ENCODE measurements at places on chromosomes 7 and 10.
A peak's percentile ranks its signal among the peaks of the same experiment; 100 is the strongest.

DNA sequence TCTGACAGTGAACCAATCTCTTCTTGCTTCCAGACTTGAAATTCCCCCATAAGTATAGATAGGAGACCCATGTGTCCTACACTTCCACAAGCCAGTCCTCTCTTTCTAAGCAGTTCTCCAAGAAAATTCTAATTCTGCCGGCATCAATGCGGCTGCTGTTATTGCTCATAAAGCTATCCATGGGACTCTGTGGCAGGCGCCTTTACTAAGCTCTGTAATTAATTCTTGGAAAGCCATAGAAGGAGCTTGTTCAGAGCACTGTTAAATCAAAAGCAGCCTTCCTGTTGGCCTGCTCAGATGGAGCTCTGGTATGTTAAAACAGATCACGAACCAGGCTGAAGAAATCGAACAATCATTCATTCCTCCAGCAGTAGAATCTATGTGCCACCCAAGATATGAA is 244.3 kb upstream of the NFE2L3 start:
- DNase-seq: no peak

GRCh38 chr7:99644431-99644830 is 27.7 kb downstream of the ZSCAN25 start:
- DNase-seq: no peak

DNA sequence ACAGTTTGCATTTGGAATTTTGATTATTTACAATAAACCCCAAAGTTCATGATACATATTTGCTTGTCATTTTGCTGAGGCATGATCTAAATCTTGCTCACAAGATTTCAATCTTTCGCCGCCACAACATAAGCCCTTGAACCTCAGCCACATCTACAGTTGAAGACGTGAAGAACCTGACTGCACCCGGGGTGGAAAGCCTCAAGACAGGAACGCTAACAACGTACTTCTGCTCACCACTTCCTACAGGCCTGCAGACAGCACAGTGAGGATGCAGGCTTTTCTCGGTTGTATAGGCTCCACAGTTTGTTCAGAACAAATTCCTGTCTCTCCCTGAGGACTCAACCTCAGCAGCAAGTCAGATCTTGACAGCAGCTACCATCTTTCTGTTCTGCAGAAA is 393.8 kb upstream of the PRKCQ start:
- DNase-seq: no peak

DNA sequence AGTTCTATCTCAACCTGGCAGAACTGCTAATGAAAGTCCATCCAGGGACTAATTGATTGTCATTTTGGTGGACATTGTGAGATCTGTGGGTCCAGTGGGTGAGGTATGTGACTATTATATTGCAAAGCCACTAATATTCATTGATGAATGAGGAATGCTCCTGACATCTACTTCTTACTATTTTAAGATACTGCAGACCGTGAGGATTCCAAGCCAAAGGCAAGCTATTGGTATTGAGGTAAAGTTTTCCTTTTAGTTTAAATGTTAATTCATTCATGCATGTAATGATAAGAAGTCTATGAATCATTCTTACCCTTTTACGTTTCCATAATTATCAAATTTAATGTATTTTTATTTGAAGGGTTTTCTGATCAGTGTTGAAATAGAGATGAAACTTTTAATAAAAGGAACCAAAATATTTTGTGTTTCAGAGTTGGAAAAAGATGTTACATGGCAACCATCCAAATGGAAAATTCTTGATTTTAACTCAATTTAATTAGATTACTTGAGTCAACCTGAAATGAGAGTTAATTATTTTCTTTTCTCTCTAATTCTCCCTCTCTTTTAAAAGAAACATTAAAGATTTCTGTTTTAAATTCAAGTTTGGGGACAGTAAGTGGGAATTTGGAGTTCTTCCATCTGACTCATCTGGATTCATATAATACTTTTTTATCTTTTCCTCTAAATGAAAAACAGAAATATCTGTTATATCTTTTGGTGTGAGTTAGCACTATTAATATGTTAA is 39.6 kb downstream of the NUP205 start:
- DNase-seq: no peak

GRCh38 chr7:144941127-144941526 is 105.3 kb upstream of the TPK1 start:
- no peak for DNase-seq

DNA sequence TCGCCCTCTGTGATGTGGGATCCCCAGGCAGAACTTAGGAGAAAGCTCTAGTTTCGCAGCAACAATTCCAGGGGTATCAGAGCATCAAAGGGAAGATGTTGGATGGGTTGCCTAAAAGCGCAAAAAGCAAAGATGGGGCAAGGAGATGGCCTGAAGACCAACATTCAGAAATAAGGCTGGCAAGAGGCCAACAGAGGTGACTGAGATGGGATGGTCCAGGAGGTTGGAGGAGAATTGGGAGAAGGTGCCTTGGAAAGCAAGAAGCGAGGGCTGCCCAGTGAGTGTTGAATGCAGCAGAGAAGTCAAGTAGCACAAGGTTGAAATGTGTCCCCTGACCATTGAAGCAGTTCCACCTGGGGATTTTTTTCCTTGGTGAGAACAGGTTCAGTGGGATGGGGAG is 38.4 kb upstream of the TMEM273 start:
- DNase-seq: no peak

DNA sequence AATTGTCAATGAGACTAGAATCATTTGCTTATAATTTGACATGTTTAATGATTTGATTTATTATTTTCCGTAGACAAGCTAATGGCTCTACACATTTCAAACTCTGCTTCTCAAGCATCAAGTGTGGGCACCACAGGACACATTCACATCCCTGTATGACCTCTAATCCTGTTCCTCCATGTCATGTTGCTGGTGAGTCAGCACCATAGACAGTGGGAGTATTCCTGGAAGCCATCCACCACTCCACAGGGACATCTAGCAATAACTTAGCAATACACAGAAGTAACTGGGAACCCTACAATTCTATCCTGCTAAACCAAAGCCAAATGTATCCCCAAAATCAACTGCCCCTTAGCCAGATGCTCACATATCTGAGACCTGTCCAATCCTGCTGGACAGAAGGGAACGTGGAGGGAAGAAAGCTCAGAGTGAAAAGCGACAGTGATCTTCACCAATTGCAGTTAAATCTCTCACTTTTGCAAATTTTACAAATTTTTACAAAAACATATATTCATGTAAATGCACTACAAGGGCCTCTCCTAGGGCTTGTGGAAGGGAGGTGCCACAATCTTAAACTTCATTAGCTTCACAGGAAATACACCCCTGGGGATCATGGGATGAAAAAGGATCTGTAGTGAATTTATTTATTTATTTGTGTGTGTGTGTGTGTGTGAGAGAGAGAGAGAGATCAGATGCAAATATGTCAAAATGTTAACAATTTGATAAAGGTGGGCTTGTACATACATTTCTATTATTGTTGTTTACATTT is 126.5 kb downstream of the GFRA1 start:
- no peak for DNase-seq

GRCh38 chr10:97203220-97203619 is 17.5 kb upstream of the SLIT1 start:
- DNase-seq: no peak

GRCh38 chr10:74061104-74061503 is 63.2 kb downstream of the VCL start:
- DNase-seq: no peak

- no peak for DNase-seq
These were observed 28.3 kb downstream of the PPP1R3A start for GRCh38 chr7:113890331-113891030.

GRCh38 chr10:42999385-43000020 is 77.4 kb upstream of the RET start:
- no peak for DNase-seq

GRCh38 chr7:157056957-157057902 is 46.8 kb upstream of the MNX1 start:
- no peak for DNase-seq

DNA sequence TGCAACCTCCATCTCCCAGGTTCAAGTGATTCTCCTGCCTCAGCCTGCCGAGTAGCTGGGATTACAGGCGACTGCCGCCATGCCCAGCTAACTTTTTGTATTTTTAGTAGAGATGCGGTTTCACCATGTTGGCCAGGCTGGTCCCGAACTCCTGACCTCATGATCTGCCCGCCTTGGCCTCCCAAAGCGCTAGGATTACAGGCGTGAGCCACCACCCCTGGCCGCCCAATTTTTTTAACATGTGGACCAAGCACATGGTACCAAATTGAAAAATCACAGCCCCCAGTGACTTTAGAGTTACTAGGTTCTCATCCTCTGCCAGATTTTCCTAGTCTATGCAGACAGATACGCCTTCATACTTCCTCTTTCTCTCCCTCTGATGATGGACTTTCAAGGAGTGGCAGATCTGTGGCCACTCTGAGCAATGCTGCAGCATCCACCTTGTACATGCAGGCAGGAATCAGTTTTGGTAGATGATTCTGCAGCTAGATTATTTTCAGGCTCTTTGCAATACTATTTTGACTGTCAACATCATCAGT is 34.0 kb upstream of the EZH2 start:
- DNase-seq: no peak

GRCh38 chr7:91752102-91752501 is 128.4 kb downstream of the MTERF1 start:
- DNase-seq: no peak

GRCh38 chr7:116920359-116920758 is 32.9 kb upstream of the ST7 start:
- DNase-seq: no peak

GRCh38 chr10:49228677-49229076 is 40.5 kb upstream of the TMEM273 start:
- no peak for DNase-seq

GRCh38 chr10:96244354-96244753 is 27.0 kb downstream of the BLNK start:
- DNase-seq: no peak

DNA sequence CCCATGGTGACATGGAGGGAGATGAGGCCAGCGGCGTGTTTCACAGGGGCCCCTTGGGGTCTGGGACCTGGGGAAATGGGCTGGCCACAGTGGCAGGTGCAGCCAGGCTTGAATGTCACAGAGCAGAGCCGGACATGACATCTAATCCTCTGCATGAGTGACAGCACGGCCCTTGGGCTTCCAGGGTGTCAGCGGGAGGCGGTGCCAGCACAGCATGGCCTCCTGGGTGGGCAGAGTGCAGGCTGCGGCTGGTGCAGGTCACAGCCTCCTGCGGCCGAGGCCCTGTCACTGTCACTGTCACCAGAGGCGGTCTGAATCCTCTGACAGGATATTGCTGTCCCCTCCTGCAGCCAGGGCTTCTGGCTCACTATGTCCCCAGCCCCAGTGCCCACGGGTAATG is 18.2 kb downstream of the BHLHA15 start:
- no peak for DNase-seq

DNA sequence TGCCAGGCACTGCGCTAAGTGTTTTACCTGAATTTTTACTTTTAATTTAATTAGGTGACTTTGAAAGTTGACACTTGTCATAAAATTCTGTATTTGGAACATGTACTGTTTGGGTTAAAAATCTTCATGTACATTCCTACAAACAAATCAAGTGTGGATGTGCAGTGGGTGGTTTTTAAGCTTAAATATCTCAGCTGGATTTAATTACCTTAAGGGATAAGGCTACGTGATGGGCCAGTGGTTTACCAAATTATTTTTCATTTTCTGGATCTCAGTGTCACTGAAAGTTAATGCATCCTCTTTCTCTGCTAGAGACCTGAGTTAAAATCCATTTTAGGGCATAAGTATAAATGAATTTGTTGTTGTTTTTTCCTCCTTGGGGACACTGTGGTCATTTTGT is 51.1 kb downstream of the EXOC4 start:
- no peak for DNase-seq

DNA sequence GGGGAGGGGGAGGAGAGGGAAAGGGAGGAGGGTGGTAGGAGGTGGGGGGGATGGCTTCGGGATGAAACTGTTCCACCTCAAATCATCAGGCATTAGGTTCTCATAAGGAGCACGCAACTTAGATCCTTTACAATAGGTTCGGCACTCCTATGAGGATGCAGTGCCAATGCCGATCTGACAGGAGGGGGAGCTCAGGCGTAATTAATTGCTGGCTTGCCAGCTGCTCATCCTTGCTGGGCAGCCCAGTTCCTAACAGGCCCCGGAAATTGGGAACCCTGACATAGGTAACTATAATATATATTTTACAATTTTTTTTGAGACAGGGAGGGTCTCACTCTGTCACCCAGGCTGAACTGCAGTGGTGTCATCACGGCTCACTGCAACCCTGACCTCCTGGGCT is 118.8 kb upstream of the SFMBT2 start:
- DNase-seq: peak; percentile 34

GRCh38 chr10:126857178-126857806 is 47.9 kb upstream of the DOCK1 start:
- no peak for DNase-seq

DNA sequence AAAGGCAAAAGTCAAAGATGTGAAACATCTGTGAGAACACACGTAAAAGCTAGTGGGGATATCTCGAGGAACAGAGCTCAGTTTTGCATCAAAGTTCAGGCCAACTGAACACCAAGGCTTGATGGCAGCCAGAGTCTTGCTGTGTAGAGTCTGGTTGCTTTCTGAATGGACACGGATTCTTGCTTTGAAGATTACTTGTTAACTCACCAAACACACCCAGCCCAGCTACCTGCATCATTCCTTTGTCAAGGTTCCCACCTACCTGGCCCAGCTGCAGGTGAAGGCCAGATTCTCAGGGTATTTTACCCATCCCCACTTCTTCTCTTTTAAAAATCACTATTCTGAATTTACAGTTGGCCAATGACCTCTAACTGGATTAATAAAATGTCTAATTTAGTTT is 174.4 kb upstream of the PHYHIPL start:
- DNase-seq: no peak

DNA sequence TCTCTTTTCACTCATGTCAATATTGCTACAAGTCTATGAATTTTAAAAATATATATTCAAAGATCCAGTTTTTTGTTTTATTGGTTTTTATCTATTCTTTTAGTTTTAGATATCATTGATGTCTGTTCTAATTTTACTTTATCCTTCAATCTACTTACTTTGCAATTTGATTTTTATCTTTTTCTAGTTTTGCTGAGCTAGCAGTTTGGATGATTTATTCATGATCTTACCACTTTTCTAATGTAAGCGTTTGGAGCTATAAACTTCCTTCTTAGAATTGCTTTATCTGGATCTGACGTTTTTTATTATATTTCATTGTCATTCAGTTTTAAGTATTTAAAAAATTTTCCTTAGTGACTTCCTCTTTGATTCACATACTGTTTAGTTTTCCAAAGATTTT is 664.5 kb upstream of the VSTM2A start:
- no peak for DNase-seq

- peak; percentile 94 for DNase-seq
These were observed at the start of gene SEC23IP for GRCh38 chr10:119892188-119893065. SEC23IP (plus strand) TSS chr10:119892730; CDS start chr10:119892783, 53 bp downstream.
